ENCODE measurements at places on chromosomes 3 and 15.
A peak's percentile ranks its signal among the peaks of the same experiment; 100 is the strongest.

GRCh38 chr3:13110678-13111116, 37.5 kb upstream of the IQSEC1 start:
- DNase-seq = no peak

- no peak for DNase-seq
Measured at GRCh38 chr3:42670051-42670576, 15.2 kb upstream of the KLHL40 start.

- peak; percentile 43 for DNase-seq
Measured at GRCh38 chr3:136883967-136884720, 22.1 kb downstream of the NCK1 start.

GRCh38 chr3:105956306-105956705, 87.5 kb upstream of the CBLB start:
- DNase-seq = no peak

DNA sequence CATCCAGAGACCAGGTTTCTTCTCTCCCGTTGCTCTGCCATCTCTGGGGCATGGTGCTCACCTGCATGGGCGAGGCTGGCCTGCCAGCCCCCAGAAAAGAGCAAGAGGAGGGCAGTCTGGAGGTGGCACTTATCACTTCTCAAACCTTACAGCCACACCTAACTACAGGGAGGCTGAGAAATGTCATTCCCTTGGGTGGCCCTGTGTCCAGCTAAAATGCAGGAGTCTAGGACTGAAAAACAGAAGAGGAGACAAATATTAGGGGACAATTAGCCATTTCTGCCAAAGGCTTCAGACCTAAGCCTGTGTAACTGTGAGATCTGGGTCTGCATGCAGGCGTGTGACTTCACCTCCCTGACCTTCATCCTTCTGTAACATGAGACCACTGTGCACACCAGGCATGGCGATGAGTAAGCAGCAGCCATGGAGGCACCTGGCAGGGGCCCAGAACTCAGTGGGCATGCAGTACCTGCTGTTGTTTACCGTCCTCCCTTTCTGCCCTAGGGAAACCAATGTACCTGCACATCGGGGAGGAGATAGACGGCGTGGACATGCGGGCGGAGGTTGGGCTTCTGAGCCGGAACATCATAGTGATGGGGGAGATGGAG, 83.4 kb downstream of the MESD start:
- DNase-seq = peak; percentile 10

GRCh38 chr3:30282154-30282696, 324.2 kb upstream of the TGFBR2 start:
- no peak for DNase-seq

DNA sequence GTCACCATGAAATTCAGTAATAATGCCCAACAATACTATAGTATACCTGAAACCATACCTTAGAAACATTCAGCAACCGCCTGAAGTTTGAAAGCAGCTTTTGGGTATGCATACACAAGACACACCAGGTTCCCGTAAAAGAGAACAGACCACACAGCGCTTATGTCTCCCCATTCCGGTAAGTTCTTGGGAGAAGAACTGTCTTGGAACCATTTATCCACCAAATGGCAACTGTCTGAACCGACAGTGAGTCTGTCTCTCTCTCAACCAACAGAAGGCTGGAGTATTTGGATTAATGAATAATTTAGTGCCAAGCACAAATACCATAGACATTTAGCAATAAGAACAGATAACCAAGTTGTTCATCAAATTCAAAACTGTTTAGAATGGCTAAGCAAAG, 7.6 kb downstream of the RGMA start:
- no peak for DNase-seq

GRCh38 chr3:170301405-170301804, 56.1 kb upstream of the SKIL start:
- DNase-seq = no peak

GRCh38 chr3:136385457-136385856, 135.3 kb downstream of the PCCB start:
- DNase-seq = no peak

DNA sequence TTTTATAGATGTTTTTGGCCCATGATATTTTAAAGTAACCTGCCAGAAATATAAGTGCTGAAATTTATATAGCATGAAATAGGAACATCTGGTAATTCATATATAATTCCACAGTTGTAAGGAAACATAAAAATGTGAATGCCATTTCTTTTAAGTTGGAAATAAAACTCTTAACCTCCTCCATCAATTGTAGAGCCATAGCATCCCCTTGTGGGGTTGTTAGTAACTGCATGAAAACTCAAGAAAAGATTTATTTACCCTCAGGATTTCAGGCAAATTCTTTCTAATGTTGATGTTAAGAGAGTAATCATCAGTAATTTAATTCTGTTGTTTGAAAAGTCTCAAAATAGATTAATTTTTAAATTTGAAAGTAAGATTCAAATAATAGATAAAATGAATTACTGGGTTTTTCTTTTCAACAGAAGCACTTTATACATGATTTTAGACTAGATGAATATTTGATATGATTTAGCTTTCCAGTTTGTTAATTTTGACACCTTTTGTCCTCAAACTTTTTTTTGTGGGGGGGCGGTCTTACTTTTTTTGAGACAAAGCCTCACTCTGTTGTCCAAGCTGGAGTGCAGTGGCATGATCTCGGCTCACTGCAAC, 74.7 kb downstream of the RASA2 start:
- DNase-seq = peak; percentile 41

DNA sequence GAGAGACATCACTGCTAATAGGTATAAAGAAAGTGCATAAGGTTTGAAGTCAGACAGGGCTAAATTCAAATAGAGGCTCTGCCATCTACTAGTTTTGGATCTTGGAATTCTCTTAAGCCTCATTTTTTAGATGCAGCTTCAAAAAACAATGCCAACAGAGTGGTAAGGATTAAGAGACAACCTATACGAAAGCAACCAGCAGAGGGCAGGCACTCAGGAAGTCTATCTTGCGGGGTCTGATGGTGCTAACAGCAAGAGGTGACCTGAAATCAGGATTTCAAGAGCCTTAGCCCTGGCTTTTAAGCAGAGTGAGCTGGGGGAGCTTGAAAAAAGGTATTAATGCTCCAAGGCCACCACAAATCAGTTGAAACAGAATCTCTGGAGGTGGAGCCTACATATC, 40.7 kb downstream of the LDHAL6B start:
- peak; percentile 30 for DNase-seq

- no peak for DNase-seq
Measured at GRCh38 chr3:78761126-78761525, 1006.7 kb downstream of the ROBO1 start.

DNA sequence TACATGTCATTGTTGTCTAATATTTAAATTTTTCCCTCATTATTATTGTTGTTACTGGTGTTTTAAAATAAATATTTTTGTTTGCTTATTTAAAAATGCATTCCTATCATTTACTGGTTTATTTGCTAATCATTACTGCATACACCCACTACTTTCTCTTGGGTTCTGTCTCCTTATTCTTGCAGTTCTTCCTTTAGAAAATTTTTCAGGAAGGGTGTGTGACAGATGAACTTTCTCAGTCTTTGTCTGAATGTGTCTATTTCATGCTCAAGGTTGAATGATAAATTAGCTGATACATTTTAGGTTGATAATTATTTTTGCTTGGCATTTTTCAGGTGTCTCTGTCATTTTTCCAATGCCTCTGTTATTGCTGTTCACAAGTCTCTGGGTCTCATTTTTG, 7.4 kb downstream of the AQP9 start:
- no peak for DNase-seq

DNA sequence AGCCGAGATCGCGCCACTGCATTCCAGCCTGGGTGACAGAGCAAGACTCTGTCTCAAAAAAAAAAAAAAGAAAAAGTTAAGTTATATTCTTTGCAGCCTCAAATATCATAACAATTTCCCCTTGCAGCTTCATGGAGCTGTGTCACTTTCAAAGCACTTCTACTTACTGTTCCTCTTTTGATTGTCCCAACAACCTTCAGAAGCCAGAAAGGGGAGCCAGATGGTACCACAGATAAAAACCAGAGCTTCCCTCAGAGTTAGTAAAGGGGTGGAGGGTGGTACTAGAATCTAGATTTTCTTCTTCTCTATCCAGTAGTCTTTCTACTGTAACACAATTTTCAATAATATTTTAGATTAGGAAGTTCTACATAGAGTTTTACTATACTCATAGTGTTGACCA, 188.8 kb downstream of the TAFA4 start:
- DNase-seq = no peak

DNA sequence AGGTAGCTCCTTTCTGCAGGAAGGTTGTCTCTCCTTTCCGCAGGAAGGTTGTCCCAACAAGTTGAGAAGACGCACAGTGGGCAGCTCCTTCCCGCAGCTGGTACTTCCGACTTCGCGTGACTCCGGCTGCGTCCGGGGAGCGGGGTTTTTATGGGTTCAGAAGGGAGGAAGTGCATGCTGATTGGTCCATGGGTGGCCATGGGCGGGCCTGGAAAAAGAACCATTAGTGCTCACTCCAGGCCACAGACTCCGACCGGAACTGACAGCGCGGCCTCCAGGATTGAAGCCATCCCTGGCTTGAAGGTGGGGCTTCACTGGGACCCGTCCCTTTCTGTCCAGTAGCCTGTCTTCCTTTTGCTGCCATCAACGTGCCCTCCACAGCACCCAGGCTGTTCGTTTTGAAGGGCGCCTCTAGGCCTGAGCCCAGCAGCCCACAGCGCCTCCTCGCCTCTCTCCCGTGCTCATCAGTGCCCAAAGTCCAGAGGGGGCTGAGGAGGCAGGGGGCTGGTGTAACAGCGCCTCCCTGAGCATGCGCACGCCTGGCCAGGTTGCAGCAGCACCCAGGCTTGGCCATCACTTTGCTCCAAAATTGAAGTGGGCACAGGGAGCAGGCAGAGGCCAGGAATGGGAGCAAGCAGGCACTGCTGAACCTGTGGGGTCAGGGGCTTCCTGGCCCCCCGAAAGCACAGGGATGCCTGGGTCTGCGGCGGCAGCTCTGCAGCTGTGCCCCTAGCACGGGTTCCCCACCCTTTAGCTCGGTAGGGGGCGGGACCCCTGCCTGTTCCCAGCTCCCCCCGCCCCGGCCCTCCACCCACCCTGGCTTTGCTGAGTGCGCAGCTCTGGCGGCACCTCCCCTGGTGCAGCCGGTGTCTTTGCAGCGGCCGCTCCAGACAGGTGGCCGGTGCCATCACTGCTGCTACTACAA, 330.6 kb upstream of the MCTP2 start:
- DNase-seq = no peak

- DNase-seq = no peak
Measured at GRCh38 chr15:87196498-87196897, 1060.0 kb downstream of the NTRK3 start.

GRCh38 chr3:37559461-37559860, 302.2 kb upstream of the CTDSPL start:
- no peak for DNase-seq

DNA sequence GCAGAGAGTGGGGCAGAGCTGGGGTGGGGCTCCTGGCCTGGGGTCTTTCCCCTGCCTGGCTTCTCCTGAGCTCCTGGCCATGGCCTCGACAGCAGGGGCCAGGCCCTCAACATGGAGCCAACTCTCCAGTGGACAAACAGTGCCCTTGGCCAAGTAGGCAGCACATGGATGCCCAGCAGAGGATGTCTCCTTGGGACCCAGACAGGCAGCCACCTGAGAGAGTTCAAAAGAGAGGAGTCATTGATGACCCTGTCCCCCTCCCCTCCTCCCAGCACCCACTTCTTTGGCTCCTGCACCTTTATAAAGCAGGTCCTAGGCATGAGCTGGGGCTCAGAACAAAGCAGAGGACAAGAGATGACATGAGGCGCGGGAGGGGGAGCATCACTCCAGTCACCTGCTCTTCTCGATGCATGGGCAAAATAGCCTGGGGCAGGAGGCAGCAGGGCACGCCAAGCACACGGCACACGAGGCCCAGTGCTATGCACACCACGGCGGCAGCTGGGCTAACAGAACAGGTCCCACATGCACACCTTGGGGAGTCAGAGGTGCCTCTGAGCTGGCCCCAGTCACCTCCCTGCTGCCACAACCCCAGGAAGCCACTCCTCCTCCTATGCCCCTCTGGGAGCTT, 27.4 kb downstream of the SHISA5 start:
- DNase-seq = no peak

DNA sequence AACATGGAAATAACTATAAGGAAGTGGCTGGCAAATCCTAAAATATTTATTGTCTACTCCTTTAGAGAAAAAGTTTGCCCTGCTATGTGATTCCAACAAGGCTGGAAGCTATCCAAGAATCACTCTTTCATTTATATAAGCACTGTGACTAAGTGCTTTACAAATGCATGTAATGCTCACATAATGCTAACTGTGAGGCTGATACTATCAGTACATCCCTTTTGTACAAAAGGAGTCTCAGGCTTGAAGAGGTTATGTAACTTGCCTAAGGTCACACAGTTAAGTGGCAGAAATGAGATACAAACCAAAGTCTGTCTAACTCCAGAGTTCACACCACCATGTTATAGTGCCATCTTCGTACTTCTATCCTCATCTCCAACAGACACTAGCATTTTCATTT, 17.0 kb downstream of the TOPBP1 start:
- no peak for DNase-seq

DNA sequence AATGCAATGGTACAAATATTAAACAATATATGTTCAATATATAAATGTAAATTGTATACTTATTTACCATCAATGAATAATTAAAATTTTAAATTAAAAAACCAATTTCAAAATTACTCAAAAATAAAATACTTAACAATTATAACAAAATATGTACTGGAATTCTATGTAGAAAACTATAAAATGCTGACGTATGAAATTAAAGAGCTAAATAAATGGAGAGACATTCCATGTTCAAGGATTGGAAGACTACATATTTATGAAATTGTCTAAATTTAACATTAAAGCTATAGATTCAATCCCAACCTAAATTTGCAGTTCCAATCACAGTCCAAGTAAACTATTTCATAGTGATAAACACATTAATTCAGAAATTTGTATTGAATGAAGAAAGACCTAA, 1522.4 kb downstream of the SI start:
- DNase-seq = no peak

- DNase-seq = no peak
Measured at GRCh38 chr15:29138260-29138659, 131.4 kb downstream of the NSMCE3 start.

GRCh38 chr15:82397817-82398216, 31.8 kb upstream of the GOLGA6L9 start:
- no peak for DNase-seq

DNA sequence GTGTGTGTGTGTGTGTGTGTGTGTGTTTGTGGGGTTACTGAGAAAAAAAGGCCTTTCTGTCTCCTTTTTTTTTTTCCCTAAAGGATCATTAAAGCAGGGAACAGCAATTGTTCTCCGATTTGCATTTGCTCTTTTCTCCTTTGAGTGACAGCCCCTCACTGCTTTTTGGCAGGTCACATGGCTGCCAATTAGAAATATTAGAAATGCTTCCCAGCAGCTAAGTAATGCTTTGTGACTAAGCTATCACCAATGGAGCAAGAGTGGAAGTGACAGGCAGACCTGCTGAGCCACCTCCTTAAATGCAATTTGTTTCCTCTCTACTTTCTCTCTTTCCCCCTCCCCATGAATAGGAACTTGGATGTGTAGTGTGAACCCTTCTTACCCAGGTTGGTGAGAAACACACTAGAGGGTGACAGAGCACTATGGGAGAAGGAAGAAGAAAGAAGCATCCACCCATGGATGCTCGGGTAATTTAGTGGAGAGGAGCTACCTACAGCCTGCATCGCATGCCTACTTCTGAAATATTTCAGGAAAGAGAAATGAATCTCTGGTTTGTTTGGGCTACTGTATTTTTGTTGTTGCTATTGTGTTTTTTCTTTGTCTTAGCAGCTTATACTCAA, 165.2 kb upstream of the PDZRN3 start:
- no peak for DNase-seq

GRCh38 chr15:75202251-75203016, 752 bp downstream of the C15orf39 start:
- DNase-seq = no peak

- DNase-seq = no peak
Measured at GRCh38 chr3:178685591-178685906, 149.3 kb downstream of the KCNMB2 start.

All from NCI-H1105 (cell line).